Tibial nerve (tissue), 4 donors: ENCODE measurements at places on chromosomes 2 and 18.

DNA sequence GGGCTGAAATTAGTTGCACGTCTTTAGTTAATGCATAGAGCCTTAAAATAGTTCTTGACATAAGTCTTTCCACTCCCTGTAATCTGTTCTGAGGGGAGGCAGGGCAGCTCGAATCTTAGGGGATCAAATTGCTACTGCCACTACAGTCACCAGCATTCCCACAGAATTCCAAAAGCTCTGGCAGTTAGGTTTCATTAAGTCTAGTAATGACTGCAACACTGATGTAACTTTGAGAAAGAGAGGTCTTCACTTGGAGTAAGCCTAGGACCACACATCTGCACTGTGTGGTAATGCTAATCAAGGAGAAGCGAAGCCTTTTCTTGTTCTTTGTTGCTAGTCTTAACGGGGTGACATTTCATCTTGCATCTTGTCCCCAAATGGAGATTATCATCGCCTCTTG, 19.3 kb upstream of the NCK2 start:
- no peak for DNase-seq

GRCh38 chr2:196745711-196746110, 53.8 kb downstream of the GTF3C3 start:
- DNase-seq, result no peak

DNA sequence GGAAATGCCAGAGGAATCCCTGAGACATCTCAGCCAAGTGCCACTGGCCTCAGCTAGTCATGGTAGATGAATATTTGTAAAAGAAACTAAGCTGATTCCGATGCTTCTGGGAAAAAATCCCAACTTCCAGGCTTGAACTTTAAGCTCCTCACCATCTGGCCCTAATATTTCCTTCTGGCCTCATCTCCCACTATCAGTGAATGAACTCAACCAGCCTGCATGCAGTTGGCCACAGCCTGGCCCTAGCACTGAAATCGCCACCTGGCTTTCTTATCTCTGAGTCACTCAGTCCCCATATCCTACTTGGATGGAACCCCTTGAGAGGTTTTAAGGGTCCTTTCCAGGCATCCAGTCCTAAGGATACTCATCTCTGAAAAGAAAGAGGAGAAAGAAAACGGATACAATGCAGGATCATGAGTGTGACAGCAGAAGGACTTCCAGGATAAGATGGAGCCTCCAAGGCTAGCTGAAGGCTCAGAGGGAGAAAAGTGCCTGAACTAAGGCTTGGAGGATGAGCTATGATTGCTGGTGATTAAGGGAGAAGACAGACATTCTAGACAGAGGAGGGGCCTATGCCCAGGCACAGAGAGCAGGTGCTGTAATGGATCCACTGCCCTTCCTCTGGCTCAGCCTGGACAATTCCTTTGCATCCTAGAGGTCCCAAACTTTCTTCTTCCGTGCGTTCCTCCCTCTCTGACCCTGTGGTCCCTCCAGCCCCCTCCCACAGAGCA, 141.5 kb upstream of the MYCN start:
- no peak for DNase-seq

GRCh38 chr2:177296040-177296439, 31.5 kb upstream of the NFE2L2 start:
- DNase-seq, result no peak

DNA sequence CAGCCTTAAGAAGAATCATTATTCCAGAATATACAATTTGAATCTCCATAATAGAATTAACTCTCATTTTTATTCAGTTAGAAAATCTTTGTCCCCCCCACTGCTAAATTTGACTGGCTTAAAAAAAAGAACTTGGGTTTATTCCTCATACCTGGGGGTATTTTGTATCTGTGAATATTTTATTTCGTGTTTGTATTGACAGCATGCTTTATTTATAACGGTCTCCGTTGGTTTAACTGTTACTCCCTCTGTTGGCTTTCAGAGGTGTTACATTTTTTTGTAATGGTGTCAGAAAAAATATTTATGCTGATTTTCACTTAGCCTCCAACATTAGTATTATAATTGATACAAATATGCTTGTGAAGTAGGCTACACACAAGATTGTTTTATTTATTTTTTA, 109.1 kb downstream of the HAUS1 start:
- DNase-seq, result no peak

DNA sequence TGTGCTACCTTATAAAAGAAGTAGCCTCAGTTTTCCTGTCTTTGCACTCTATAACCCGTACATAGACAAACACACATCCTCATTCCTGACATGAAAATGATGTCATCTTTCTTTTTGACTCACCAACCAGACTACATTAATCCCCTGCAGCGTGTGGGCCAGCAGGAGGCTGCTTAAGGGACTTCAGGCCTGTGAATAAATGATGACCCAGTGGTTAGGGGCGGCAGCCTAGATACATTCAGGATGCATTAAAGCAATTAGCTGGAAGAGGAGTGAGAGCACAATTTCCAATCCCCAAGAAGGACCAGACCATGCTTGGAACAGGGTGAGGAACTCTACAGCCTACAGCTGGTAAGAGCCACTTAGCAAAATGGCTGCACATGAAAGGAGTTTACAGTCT, 57.3 kb upstream of the KLF7 start:
- no peak for DNase-seq

DNA sequence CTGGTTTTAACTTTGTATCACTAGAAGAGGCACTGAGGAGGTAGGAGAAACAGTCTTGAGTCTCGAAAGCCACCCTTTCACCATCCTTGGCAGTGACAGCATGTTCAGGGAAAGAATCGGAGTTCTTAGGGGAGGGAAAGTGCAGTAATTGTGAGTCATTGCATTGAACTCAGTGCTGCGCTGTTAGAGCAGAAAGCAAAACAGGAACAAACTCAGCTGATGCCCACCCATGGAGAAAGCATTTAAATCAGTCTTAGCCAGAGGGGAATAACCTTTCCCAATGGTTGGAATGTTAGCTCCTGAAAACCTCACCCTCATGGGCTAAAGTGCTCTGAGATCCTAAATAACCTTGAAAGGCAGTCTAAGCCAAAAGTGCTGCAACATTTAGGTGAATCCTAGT, 845.6 kb upstream of the CNTNAP5 start:
- DNase-seq, result no peak

- DNase-seq, result no peak
Observed at GRCh38 chr2:28413899-28414295, 21.2 kb downstream of the FOSL2 start.
